ENCODE measurements at places on chromosomes 2 and 18. TPM values are rescaled to one million over a fixed set of nuclear protein-coding genes. Genes with fewer than 3 reads are reported as not detected.

CRACDL gene
- 0.61 TPM for total RNA-seq

PSMA8 gene
- 1.3 TPM for total RNA-seq

DNA sequence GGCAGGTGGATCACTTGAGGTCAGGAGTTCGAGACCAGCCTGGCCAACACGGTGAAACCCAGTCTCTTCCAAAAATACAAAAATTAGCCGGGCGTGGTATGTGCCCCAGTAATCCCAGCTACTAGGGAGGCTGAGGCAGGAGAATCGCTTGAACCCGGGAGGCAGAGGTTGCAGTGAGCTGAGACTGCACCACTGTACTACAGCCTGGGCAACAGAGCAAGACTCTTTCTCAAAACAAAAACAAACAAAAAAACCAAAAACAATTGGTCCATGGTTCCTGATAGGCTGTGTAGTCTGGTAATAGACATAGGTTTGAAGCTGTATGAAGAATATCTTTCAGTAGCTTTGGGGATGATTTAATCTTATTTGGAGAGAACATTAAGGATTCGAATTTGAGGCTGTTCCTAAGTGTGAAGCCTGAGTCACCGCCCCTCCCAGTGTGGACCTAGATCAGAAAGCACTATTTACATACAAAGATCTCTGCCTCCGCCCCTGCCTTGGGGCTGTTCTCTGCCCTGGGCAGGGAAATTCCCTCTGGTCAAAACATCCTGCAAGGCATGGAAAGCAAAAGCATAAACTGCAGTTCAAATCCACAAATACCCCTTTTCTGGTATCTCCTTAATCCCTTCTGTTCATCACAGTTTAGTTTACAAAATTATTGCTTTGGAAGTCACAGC is 52.8 kb upstream of the PMAIP1 start:
- H3K4me3 ChIP-seq: no peak overlapping the region
- no peak overlapping the region for H3K27ac ChIP-seq
- no peaks in the 10 kb centered on the region for H3K36me3 ChIP-seq
- peaks cover 5% of the 10 kb centered on the region for H3K4me1 ChIP-seq

DNA sequence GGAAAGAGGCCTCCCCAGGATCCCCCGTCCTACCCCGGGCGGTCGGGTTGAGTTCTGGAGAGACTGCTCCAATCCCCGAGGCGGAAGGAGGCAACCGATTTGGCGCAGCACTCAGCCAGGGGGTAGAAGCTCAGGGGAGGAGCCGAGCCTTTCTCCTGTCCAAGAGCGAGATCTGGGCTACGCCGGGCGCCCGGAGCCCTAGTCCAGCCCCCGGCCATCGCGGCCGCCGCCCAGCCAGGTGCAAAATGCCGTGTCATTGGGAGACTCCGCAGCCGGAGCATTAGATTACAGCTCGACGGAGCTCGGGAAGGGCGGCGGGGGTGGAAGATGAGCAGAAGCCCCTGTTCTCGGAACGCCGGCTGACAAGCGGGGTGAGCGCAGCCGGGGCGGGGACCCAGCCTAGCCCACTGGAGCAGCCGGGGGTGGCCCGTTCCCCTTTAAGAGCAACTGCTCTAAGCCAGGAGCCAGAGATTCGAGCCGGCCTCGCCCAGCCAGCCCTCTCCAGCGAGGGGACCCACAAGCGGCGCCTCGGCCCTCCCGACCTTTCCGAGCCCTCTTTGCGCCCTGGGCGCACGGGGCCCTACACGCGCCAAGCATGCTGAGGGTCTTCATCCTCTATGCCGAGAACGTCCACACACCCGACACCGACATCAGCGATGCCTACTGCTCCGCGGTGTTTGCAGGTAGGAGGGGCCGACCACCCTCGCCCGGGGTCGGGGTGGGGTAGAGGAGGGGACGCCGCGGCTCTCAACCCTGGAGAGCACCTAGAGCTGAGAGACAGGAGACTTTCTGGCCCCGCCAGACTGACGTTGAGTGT is at the start of gene DYSF:
TSS of gene DYSF (plus strand) at position 158 of the 817 bp plus-strand sequence.
- H3K27ac ChIP-seq: no peak within 1 kb of the TSS
- peak within 1 kb of the TSS; percentile 64 for H3K4me3 ChIP-seq

DNA sequence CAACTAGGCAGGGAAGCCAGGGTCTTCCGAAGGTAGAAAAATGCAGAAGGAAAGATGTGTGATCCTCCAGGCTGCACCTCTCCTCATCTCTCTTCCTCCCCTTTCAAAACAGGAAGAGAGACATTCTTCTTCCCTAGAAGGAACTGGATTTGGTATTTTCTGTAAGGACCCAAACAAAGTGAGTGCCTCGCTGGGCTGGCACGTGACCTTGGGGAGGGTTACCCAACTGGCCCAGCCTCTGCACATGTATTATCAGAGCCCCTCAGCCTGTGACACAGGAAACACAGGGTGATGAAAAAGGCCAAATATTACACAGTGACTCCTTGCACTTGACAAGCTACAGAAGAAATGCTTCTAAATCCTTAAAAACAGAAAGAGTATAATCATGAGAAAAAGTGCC is 2.3 kb downstream of the HJURP start:
- H3K27me3 ChIP-seq: no peaks in the 10 kb centered on the region
- H3K4me1 ChIP-seq: peaks cover 50% of the 10 kb centered on the region
- peak overlapping the region; percentile 23 for H3K27ac ChIP-seq
- H3K36me3 ChIP-seq: peaks cover 58% of the 10 kb centered on the region
- DNase-seq: no peak

GRCh38 chr2:126839796-126840195 is 58.9 kb upstream of the TEX51 start:
- H3K4me1 ChIP-seq: no peaks in the 10 kb centered on the region
- DNase-seq: no peak
- no peak overlapping the region for H3K4me3 ChIP-seq
- no peak overlapping the region for H3K27ac ChIP-seq
- no peaks in the 10 kb centered on the region for H3K36me3 ChIP-seq

DNA sequence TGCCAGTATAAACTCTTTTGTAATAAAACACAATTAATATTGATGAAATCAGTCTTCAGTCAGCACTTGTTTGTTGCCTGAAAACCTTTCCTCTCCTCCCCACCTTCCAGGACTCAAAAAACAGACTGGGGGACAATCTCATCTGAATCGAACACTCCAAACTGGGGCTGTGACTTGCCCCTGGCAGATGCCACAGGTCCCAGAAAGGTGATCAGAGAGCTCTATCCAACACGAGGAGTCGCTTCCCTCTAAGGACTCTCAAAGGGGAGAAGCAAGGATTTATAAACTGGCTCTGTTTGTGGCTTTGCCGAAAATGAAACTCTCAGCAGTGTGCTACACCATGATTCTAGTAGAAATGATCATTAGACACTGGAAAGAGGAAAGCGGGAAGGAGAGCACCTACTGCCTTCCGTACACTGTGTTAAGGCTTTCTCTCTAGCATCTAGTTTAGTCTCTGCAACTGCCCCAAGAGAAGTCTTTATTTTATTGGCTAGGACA is 199.2 kb downstream of the TGIF1 start:
- DNase-seq: no peak
- no peaks in the 10 kb centered on the region for H3K27me3 ChIP-seq
- peaks cover 9% of the 10 kb centered on the region for H3K4me1 ChIP-seq
- H3K36me3 ChIP-seq: no peaks in the 10 kb centered on the region
- no peak overlapping the region for H3K27ac ChIP-seq
- no peak overlapping the region for H3K4me3 ChIP-seq

DNA sequence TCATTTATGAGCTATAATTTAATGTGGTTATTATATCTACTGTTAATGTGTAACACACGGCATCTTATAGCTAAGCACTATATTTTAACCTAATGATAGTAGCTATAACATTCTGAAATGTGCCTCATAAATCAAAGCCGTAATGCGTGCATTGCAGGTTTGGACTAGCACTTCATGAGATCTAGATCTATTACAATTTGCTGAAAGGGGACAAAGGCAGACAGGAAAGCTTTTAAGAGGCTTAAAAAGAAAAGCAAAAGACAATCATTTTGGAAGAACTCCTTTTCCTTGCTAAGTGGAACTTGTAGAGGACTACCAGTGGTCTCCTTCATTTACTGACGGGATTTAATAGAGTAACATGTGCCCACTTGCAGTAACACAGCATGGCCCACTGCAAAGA is 213.1 kb downstream of the NBAS start:
- no peaks in the 10 kb centered on the region for H3K27me3 ChIP-seq
- H3K4me3 ChIP-seq: no peak overlapping the region
- DNase-seq: no peak
- H3K36me3 ChIP-seq: peaks cover 53% of the 10 kb centered on the region
- no peaks in the 10 kb centered on the region for H3K4me1 ChIP-seq

- H3K27ac ChIP-seq: peak overlapping the region; percentile 40
- H3K4me1 ChIP-seq: peaks cover 51% of the 10 kb centered on the region
- H3K27me3 ChIP-seq: no peaks in the 10 kb centered on the region
- H3K36me3 ChIP-seq: peaks cover 32% of the 10 kb centered on the region
- no peak for DNase-seq
These were observed 15.9 kb downstream of the SERPINE2 start for GRCh38 chr2:224023188-224023587.

DNA sequence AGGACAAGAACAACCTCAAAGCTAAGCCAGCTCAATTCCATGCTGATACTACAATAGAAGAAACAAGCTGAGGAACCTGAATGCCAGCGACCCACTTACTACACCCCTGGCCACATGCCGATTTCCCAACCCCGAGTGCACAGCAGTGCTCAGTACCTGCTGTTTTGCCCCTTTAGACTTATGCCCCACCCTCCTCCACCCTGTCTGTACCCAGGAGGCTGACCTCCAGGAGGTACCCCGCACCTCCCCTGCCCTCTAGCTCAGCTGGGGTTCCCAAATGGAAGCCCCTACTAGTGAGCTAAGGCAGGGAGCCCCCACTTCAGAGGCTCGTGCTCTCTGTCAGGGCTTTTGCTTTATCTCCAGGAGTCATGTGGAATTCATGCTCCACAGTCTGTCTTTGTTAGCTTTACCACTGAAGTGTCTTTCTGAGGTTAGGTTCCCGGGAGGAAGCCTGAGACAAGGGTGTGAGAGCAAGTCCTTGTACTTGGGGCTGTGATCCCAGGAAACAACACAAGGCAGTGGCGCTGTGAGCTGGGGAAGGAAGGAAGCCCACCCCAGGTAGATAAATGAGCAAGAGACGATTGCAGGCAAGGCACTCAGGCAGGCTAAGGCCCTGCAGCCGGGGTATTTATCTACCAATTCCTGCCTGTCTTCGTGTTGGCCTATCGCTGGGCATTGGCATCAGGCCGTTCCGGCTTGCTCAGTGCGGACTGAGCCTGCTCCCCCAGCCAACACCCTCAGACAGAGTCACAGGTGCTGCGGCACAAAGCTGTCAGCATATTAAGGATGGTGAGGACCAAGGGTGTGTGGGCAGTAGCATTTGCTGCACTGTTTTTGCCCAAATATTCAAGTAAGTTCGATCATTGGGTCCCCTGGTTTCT is 220.5 kb downstream of the CYP26B1 start:
- H3K27ac ChIP-seq: no peak overlapping the region
- no peaks in the 10 kb centered on the region for H3K36me3 ChIP-seq
- no peaks in the 10 kb centered on the region for H3K4me1 ChIP-seq
- no peak for DNase-seq
- no peak overlapping the region for H3K4me3 ChIP-seq
- H3K27me3 ChIP-seq: no peaks in the 10 kb centered on the region

GRCh38 chr2:42363413-42363812 is 2.4 kb upstream of the COX7A2L start:
- H3K27ac ChIP-seq: no peak overlapping the region
- DNase-seq: no peak
- H3K4me3 ChIP-seq: no peak overlapping the region
- H3K36me3 ChIP-seq: no peaks in the 10 kb centered on the region
